ENCODE measurements at places on chromosomes 16 and 17.

DNA sequence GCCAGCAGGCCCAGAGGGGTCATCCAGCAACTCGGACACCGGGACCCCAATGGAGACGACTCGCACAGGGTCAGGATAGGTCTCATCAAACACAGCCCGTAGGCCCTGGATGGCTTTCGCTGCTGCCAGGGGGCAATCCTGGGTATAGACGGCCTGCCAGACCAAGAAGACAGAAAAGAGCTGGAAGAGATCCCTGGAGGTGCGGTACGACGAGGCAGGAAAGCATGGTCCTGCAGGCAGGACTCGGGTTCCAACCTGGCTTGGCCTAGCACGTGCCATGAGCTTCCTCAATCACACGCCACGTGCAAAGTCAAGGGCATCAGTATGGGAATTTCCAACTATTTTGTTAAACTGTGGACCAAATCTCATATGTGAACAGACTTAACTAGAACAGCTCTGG is 6.3 kb upstream of the EXOSC6 start:
- no peak for DNase-seq

DNA sequence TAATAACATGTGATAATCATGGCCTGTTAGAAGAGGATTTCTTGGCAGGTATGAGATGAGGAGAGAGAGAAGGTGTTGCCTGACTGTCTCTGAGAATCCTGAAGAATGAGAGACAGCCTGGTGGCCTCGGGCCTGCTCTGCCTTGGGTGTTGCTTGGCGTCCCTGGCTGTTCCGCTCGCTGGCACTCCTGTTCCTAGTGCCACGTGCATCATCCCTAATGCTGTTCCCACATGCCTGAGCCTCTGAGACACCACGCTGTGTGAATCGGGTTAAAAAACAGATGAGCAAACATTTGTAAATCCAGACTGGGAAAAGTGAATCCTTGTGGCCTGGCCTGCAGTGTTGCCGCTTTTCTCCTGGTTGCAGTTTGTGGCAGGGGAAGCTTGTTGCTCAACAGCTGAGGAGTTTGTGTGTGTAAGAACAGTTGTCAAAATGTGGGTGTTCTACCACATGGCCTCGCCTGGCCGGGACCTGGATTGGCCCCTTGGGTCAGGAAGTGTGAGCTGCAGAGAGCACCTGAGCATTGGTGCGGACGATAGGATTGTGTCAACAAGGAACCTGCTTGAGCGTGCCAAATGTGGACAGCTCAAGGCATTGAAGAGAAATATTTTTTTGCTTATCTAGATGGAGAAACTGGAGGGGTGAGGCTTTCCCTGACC is 22.0 kb downstream of the UBN1 start:
- DNase-seq: no peak

GRCh38 chr16:70430667-70431536 is 8.0 kb downstream of the ST3GAL2 start:
- no peak for DNase-seq

- DNase-seq: no peak
Measured at GRCh38 chr16:70421473-70422311, 17.2 kb downstream of the ST3GAL2 start.

DNA sequence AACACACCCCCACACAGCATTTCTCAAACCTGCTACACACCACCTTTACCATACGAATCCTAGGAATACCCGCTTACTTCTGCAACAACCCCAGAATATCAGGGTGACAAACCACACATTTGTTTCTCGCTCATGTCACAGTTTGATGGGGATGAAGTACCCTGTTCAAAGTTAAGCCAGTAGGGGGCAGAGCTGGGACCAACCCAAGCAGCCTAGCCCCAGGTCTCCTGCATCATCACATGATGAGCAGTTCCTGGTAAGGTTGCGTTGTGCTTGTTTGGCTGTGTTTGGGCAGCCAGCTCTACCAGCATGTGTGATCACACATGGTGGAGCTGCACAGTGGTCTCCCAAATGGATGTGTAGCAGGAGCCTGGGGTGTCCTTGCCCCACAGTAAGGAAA is 103.6 kb upstream of the C16orf82 start:
- DNase-seq: no peak

GRCh38 chr16:52407778-52408177 is 139.2 kb downstream of the TOX3 start:
- no peak for DNase-seq

DNA sequence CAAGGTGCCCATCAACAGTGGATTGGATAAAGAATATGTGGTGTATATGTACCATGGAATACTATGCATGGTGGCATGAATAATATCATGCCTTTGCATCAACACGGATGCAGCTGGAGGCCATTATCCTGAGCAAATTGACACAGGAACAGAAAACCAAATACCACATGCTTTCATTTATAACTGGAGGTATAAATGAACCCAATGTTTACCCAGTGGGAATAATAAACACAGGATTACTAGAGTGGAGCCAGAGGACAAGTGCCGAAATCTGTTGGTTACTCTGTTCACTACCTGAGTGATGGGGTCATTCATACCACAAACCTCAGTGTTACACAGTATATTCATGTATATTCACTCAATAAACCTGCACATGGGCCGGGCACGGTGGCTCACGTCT is 125.2 kb downstream of the CDH11 start:
- no peak for DNase-seq

DNA sequence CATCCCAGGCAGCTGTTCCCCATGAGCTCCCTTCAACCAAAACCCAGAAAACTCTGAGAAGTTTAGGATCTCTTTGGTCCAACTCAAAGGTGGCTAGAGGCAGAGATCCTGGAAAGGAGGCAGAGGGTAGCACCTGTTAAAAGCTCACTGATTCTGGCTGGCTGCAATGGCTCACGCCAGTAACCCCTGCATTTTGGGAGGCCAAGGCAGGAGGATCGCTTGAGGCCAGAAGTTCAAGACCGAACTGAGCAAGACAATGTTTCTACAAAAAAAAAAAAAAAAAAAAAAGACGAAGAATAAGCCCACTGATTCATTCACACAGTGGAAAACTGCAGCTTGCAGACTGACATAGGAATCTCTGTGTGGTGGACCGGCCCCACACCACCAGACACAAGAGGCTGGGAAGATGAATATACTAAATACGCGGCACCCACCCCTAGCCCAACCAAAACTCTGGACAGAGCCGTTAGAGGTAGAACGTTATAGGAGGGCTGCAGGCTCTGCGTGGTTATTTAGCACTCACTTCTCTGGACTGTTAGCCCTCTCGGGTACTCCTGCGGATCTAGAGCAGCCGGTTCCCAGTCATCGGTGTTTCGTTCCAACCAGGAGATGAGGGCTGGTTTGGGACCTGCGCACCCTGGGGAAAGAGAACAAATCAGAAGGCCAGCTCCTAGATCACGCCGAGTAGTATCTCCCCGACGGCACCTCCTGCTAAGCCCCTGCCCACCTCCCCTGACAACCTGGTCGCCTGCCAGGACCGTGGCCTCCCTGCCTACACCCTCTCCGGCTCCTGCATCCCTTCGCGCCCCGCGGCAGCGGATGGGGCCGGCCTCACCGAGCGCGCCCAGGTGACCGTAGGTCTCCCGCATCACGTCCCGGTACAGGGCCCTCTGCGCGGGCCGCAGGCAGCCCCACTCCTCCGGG is 925 bp downstream of the ZNF689 start:
- peak; percentile 10 for DNase-seq

DNA sequence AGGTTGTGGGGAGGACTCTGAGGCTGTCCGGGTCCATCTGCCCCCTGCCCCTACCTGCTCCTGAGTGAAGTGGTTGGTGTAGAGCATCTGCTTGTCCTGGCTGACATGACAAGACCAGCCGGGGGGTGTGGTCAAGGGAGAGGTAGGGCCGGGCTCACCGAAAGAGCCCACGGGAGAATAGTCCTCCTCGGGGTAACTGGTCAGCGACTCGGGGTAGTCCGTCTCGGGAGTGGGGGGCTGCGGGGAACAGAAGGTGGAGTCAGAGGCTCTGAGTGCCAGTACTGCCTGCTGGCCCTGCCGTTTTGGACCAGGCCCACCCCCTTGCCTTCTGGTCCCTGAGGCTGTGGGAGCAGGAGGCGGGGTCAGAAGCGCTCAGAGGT is 27.8 kb downstream of the ARHGAP27 start:
- no peak for DNase-seq

- no peak for DNase-seq
Measured at GRCh38 chr17:82734987-82735866, at the start of gene FN3K. FN3K (plus strand) TSS chr17:82735615; CDS start chr17:82735637, 22 bp downstream.

- no peak for DNase-seq
Measured at GRCh38 chr16:15822957-15823356, 33.9 kb downstream of the MYH11 start.

- DNase-seq: no peak
Measured at GRCh38 chr16:48035142-48035541, 120.7 kb downstream of the ABCC12 start.

DNA sequence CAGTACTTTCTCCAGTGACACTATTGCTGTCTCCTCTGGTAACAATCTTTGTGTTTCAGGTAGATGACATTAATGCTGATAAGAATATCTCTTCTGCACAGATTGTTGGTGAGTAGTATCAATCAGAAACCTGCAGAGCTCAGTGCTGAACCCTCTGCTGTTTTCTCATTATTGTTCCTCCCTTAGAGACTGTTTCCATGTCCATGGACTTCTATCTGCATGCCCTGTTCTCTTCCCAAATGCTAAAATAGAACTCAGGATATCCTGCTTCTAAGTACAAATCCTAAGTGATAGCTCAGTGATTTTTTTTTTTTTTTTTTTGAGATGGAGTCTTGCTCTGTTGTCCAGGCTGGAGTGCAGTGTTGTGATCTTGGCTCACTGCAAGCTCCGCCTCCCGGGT is 29.4 kb downstream of the IST1 start:
- no peak for DNase-seq

GRCh38 chr17:59424331-59424730 is 92.9 kb downstream of the YPEL2 start:
- no peak for DNase-seq

DNA sequence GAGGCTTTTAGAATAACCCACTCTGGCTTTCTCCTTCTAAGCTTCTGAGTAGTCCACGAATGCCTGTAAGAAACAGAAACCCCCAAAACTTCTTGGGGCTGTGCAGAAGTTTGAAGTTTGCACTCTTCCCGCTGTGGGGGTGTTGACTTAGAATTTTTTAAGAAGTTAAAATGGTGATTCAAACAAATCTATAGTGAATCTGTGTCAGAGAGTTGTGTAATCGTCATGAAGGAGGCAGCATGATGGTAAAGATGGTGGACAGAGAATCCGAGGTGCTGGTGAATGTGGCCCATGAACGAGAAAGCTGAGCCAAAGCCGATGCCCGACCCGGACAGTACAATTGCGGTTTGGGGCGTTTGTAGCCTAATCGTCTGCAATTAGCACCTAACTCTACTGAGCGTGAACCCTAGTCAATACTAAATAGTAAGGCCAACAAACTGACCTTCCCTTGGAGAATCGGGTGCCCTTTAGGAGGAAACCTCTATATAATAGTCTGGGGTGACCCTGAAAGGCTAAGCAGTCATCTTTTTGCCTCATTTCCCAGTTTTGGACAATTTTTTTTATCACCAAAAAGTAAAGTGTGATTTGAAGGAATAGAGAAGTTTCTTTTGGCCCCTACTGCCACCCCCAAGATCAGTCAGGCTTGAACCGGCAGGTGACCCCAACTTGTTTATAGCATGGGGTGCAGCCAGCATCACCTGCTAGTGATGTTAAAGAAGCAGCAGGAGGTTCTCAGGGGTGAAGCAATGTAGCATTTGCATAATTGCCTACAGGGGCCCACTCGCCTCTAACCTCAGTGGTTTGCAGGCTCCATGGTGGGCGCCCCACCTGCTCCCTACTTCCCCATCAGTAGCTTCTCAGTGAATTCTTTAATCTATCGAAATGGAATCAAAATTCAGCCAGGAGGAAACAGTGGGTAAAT is 11.2 kb downstream of the IRF8 start:
- DNase-seq: no peak

DNA sequence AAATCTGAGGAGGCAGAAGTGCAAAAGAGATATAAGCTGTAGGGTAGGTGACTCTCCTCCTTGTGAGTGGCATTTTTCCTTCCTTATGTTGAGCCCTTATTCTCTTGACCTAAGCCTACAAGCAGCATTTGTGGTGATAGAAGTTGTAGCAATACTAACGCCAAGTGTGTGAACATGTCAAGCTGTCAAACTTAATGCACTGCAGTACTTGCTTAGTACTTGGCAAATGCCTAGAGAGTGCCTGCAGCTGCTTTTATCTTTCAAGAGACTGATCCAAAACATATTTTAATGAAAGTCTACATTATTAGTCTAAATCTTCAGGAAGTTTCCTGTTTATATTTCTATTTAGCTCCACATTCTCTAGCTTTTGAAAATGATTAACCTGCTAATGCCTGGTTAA is 83.2 kb downstream of the CNTNAP4 start:
- no peak for DNase-seq

GRCh38 chr16:86597880-86598606 is 19.7 kb downstream of the FOXL1 start:
- no peak for DNase-seq

- DNase-seq: no peak
Measured at GRCh38 chr17:27541301-27542023, 85.2 kb downstream of the KSR1 start.

GRCh38 chr16:7158481-7158880 is 174.2 kb upstream of the RBFOX1 start:
- no peak for DNase-seq
